Stimulated activated CD4-positive, alpha-beta T cell treated with anti-CD3 and anti-CD28 coated beads, Interleukin-15, amount 100 ng/mL, for 1 hour (primary cell): ENCODE measurements at places on chromosomes 6 and 20.

DNA sequence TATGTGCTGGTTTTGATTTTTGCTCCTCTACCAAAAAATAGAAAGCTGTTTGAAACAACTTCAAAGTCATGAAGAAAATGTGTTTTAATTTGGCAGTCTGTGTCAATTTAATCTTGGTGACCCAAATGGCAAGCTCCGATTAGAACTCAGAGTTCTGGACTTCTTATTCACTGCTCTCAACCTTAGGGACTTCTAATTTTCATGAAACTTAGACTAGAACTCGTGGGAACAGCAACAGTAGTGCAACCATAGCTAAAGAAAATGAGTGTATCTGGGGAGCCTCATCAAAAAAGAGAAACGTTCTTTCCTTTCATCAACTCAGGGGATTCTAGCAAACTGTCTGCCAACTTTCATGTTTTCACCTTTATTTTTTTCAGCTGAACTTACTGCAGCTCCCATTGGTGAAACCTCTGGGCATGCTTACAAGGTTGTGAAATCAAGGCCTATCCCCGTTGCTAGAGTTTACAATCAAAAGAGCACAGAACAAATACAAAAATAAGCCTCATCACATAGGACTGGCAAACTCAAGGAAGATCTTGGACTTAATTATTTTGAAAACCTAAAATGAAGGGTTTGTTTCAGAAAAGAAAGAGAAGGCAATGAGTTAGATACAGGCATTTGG lies 114.0 kb upstream of the HSF2 start:
- DNase-seq: no peak

- no peak for DNase-seq
These were observed 20.2 kb upstream of the NAA20 start for GRCh38 chr20:19996917-19997316.

- DNase-seq: no peak
These were observed 26.0 kb downstream of the PRKN start for GRCh38 chr6:162701551-162701950.

- DNase-seq: no peak
These were observed 13.5 kb upstream of the XRN2 start for GRCh38 chr20:21289651-21290050.

DNA sequence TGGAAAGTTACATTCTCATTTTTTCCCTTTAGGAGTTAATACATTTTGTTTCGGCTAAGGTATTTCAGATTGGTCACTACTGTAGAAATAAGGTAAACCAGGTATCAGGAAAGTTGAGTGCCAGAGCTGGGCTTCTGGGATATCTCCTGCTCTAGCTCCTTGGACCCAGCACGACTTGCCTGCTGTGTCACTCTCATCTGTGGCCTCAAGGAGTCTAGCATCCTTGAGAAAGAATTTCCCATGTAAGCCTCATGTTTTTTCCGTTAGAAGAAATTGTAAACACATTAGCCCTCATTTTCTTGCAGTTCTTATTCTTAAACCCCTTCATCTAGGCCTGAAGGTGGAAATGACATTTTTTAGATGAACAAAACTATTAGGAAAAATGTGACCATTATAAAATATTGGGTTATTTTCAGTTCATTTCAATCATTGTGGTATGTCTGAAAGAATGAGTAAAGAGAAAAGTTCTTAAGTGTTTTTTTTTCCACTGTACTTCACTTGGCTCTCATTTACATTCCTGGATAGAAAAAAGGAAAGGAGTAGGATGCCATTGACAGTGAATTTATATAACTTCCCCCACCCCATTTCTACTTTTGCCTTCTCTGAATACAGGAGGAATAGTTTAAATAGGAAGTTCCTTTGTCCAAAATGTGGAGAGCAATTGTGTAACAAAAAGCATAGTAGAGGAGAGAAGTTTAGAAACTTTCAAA lies 46.7 kb downstream of the CD2AP start:
- DNase-seq: no peak

DNA sequence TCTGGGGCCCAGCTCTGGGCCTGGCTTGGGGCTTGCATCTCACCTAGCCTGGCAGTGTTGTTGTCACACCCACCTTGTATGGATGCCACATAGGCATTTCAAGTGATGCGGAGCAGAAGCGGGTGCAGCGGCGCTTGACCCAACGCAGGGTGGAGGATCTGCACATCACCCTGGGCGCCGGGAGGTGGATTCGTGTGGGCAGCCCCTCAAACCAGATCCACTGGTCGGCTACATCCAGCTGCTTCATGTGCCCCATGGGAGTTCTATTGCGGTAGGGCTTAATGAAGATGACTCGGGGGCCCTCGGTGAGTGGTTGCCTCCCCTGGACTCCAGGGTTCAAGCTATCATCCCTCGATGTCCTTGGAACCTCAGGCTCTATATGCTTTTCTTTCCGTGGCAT lies 3.2 kb downstream of the TP53TG5 start:
- DNase-seq: no peak

DNA sequence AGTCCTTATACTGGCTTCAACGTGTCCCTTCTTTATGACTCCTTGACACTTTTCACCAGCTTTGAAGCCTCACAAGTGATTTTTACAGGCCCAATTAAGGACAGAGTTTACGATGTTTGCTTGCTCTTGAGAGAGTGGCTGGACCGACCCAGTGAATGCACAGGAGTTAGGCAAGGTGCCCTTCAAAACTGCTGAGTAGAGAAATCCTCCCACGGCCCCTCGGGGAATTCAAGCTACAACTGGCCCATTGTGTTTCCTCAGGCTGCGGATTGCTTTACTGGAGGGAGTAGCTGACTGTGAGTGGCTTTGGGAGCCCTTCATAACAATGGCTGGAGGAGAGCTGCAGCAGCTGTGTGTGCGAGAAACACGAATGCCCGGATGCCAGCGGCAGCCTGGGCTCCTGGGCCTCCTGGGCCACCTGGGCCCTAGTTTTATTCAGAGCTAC lies 50.0 kb downstream of the SGK1 start:
- DNase-seq: no peak

DNA sequence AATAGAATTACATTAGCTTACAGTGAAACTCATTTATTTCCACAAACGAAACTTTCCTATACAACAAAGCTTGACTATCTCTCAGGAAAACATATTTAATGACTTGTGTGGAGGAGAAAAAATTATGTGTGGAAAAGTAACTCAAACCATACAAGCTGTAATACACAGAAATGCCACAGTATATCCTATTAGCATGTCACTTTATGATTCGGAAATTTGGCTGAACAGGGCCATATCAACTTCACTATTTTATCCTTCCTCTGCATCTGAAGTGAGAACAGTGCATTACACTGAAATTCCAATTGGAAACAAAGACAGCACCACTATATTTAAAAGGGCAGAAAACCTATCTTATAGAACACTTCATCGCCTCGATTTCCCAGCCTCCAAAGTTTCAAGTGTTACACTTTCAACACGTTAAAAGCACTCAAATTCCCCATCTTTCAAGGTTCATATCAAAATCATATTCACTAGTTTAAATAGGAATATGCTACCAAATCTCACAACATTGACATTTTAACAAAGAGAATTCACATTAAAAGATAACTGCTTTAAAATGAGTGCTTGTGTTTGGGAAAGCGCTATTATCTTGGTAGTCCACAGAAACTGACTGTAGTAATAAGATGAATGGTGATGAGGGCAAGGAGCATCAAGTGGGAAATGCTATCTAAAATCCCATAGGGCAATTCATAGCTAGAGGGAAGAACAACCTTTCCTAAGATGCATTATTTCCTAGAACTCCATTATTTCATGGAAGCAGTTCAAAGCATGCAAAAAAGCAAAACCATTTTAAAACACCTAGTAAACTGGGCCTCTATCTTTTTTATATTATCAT lies 1.8 kb downstream of the REV3L start:
- DNase-seq: no peak

- no peak for DNase-seq
These were observed 274.5 kb upstream of the NRSN1 start for GRCh38 chr6:23851522-23851921.

GRCh38 chr6:148713921-148714320 lies 32.9 kb upstream of the UST start:
- no peak for DNase-seq

DNA sequence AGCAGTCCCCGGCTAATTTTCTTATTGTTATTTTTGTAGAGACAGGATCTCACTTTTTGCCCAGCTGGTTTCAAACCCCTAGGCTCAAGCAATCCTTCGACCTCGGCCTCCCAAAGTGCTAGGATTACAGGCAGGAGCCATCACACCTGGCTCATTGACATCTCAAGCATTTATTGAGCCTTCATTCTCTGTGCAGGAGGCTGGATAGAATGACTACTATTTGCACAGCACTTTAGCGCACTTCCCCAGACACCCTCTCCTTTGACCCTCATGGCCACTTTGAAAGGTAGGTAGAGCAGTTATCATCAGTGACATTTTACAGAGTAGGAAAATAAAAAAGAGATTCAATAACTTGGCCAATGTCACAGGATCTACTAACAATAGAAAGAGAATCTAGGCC lies 124.0 kb upstream of the STXBP5 start:
- DNase-seq: no peak

DNA sequence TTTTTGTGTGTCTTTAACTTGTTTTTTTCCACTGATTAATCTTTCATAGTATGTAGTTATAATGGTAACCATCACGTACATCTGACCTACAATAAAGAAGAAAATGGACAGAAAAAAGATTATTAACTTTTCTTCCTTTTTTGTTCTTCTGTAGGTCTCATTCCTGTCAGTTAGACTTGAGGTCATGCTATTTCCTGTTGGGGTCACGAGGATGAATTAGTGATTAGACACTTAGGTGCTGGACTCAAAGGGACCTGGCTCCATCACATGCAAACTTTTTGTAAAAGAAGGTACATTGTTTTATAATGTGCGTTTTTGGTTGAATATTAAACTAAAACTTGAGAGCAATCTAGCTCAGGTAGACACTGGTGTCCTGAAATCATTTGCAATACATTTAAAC lies 14.8 kb downstream of the MARCKS start:
- no peak for DNase-seq

DNA sequence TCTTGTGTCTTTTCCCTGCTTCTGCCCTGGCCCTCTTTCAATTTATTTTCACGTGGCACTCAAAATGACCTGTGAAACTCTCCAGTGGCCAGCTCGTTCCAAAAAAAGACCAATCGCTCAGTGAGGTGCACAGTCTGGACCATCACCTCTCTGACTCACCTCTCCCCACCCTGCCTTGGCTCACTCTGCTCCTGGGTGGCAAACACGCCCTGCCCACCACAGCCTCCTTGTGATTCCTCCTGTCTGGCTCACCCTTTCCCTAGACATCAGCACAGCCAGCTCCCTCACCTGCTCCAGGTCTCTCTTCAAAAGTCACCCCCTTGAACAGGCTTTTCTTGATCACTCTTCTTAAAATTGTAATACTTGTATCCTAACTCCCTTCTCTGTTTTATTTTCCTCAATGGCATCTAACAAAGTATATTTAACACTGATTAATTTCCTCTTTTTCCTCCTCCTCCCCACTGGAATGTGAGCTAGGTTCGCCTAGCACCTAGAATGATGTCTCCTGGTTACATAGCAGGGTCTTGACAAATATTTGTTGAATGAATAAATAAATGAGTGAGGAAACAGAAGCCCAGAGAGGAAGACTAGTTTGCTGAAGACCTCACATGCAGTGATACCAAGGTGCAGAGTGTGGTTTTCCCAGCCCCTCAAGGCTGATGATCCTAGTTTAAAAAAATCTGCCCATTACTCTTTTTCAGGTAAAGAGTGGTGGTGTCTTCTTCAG lies 109.0 kb downstream of the GJA10 start:
- DNase-seq: no peak

GRCh38 chr6:11424395-11425034 lies 113.0 kb upstream of the TMEM170B start:
- DNase-seq: no peak

- no peak for DNase-seq
These were observed 177.0 kb upstream of the KCNG1 start for GRCh38 chr20:51199920-51200319.

DNA sequence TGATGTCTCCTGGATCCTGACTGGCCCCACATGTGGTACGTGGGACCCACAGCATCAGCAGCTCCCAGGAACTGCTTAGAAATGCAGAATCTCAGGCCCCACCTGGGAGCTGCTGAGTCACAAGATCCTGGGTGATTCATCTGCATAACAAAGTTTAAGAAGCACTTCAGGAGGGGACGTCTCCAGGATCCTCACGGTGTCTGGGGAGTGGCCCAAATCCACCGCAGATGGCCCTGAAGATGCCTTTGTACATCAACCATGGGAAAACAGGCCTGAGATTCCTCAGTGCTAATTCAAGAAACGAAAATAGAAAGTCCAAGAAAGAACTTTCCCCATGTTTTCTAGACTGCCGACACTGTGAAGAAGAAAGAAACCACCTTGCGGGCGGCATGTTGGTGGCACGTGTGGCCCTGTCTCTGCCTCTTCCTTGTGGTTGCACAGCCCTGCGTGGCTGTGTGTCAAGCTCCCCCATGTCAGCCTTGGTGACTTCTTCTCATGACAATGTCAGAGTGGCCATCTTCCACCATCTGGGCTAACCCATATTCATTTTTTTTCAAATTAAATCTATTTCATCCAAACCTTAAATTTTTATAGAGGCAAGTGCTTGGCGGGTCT lies 26.1 kb downstream of the RRBP1 start:
- DNase-seq: no peak

DNA sequence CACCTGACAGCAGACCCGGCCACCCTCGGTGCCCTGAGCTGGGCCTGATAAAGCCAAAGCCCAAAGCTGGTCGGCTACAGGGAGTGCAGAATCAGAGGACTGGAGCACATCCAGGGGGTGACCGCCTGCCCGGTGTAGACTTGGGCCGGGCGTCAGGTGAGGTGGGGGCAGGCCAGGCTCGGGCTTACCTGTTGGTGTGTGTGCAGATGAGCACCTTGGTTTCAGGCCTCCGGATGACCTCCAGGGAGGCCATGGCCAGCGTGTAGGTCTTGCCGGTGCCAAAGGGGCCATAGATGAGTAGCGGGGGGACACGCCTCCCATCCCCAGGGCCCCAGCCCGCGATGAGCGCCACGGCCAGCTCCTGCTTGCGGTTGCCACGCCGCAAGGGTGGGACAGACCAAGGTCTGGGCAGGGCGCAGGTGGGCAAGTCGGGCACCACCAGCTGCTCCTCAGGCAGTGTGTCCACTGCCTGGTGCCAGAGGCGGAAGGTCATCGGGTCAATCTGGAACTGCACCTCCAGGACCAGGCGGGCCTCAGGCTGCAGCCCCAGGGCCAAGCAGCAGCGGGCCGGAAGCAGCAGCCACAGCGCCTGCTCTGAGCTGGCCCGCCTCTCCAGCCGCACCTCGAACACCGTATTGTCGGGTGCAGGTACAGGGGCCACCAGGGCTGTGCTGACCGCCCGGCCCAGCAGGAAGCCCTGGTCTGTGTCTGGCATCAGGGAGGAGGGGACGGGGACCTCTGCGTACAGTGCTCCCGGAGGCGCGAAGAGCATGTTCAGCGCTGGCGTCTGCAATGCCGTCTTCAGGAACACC lies 5.7 kb downstream of the HELZ2 start:
- no peak for DNase-seq

- no peak for DNase-seq
These were observed 45.0 kb downstream of the SLC23A2 start for GRCh38 chr20:4956200-4956810.
